ENCODE measurements at places on chromosomes 2 and 18.

DNA sequence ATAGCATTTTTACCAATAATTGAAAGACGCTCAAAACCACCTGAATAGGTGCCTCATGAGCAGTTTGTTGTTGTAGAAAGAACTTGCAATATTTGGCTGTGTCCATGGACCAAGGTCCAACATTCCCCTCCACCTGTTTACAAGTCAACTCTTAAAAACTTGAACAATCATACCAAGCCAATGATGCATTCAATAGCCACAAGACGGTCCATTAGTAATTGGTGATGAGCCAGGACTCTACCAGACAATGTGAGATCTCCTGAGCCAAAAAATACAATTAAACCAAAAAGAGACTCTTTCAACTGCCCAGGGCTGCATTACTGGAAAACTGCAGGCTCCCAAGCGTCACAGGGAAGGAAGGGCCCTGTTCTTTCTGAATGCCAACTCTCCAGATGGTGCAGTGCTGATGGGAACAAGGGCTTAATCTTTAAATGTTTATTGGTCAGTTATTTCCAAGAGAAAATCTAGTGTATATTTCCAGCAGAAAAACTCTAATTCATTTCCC is 118.8 kb upstream of the EPB41L3 start:
- no peak for DNase-seq

DNA sequence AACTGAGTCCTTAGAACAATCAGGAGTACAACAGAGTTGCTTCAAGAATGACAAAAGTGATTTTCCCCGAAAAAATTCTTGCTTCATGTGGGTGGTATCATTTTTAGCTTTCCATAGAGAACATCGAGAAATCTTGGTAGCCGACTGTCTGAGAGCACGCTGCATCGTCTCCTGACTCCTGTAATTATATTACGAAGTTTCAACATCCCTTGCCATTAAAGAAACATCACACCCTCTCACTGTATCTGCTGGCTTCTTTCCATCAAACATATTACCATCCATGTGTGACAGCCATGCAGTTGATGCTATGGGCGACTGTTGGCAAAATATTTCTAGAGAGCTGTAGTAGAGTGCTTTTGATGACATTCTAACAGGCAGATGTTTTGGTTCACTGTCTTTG is 311.2 kb downstream of the CMPK2 start:
- DNase-seq = no peak

DNA sequence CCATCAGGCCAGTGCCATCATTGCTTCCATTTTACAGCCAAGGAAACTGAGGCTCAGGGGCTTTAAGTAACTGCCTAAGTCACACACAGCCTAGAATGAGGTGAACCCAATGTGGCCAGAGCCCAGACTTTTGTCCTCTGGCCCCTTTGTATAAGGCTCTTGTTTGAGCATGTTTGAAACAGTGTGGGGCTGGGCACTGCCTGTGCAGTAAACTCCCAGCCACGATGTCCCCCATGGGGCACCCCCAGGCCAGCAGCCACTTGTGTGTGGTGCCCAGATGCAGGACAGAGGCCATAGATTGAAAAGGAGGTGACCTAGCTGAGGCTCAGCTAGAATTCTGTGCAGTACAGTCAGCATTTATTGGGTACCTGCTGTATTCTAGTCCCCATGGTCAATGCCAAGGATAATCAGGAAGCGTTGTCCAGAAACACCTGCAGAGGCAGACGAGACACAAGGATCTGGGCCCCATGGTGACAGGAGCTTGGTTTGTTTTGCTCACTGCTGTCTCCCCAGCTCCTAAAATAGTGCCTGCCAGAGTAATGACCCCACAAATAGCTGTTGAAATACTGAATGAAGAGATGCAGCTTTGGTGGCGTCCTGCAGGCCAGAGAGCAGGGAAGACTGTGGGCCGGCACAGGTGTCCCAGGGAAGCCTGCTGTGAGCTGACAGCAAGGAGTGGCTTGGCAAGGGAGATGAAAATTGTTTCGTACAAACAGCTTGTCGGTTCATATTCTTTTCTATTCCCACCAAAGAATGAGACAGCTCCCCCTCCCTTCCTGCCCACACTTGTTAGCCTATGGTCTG is 160.7 kb downstream of the LDLRAD4 start:
- no peak for DNase-seq

DNA sequence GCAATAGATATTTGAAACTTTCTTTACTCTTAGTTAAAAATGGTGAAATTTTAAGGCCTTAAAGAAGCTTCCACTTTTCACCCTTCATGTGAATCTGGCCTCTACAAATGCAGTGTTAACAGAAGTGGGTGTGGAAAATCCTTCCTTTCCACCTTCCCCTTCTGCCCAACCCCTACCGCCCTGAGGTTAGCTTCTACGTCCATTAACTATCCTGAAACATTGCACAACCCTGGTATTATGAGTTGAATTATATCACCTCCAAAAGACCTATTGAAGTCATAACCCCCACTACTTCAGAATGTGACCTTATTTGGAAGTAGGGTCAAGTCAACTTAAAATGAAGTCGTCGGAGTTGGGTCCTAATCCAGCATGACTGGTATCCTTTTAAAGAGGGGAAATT is 80.8 kb upstream of the ACSL3 start:
- no peak for DNase-seq

DNA sequence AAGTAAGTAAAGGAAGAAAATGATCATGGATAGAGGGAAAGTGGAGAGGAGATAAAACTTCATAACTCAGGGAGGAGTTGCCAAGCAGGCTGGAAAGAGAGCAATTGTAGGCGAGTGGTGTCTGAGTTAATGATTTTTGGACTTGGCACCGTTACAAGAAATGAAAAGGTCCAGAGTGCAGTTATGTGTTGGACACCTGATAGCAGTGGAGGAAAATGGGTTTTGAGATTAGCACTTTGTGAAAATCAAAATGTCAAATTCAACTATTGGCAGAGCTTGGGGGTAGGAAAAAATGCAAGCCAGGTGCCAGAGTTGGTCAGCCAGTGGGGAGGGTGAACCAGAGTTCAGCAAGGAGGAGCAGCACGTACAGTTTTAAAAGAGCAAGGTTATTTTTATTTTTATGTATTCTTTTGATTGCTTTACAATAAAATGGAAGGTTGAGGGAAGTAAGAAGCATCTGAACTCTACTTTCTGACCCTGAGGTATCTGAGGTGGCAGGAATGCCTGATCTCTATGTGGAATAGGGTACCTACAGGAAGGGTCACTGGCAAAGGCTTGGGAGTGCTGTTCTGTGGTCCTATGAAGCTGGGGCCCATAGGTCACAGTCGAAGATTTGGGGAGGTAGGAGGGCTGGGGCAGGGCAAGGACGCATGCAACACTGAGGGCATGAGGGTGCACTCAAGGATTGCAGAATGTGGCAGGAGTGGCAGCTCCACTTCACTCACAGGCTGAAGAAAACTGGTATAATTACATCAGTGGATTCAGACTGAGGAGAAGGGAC is 127.5 kb downstream of the CD8B2 start:
- no peak for DNase-seq

GRCh38 chr2:165462443-165462842 is 7.1 kb upstream of the CSRNP3 start:
- no peak for DNase-seq
